Left cardiac atrium (tissue), 4 donors: ENCODE measurements at places on chromosomes 2 and 18.
A peak's percentile ranks its signal among the peaks of the same experiment; 100 is the strongest.

DNA sequence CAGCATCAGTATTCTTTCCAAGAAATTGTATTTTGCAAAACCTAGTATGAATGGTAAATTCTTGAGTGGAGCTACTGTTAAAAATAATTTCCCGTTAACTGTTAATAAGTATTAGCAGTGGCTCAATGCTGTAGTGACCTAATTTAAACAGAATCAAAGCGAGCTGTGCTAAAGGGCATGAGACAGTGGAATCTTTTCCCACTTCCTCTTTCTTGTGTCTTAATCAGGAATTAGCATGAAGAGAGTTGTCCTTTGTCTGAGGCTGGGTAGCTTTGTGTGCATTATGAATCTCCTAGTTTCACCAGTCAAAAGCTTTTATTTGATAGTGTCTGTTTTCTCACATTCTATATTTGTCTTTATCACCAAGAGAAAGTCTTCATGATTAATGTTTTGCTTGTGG lies 298.8 kb upstream of the GCFC2 start:
- DNase-seq = no peak

DNA sequence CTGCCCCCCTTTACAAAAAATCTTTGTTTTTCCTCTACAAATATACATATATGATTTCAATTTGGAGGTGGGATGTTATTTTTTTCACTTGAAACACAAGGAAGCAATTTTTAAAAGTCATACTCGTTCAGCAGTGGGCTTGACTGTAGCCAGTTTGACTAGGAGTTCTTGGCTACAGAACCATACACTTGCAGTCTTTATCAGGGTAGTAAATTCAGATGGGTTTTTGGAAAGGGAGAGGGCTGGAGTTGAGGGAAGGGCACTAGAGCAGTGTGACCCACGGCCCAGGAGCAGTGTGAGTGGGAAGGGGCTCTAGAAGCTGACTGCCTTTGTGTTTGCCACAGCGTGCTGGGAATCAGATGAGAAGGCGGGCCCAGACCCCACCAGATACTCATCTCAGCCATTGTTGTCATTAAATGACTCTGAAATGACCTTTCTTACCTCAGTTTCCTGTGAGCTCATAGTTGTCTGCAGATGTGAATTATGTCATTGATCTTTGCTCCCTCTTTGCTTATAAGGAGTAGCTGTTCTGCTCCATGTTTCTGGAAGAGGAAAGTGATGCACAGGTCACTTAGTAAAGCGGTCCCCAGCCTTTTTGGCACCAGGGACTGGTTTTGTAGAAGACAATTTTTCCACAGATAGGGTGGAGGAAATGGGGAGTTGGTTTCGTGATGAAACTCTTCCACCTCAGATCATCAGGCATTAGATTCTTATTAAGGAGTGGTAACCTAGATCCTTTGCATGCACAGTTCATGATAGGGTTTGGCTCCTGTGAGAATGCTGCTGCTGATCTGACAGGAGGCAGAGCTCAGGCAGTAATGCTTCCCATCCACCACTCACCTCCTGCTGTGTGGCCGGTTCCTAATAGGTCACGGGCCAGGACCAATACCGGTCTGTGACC lies 116.8 kb downstream of the SPTBN1 start:
- DNase-seq = no peak

DNA sequence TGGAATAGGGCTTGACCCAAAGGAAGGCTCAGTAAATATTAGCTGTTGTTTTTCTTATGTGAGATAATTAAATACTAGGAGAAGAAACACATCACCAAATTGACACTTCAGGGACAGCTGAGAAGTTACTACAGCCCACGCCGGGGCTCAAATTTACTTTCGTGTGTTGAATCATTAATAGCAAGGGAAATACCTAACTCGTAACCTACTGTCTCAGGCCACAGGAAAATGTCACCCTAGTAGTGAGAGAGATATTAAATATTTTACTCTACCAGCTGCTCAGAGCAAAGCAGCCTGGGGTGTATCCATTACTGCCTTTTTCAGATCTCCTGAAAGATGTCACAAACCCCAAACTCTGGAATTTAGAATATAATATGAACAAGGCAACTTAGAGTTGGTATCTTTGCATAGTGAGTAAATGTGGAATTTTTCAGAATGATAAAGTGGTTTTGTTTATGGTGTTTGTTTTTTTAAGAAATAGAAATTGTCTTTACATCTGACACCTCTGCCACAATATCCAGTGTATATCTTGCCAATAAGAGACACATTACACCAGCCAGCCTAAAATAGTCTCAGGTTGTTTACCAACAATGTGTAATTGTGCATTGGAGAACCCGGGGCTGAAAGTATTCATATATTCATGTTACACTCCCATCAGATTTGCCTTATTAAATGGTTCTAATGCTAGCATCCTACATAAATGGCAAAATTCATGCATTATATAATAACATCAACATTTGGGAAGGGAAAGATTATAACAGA lies 48.4 kb downstream of the ATP8B1 start:
- DNase-seq = no peak

DNA sequence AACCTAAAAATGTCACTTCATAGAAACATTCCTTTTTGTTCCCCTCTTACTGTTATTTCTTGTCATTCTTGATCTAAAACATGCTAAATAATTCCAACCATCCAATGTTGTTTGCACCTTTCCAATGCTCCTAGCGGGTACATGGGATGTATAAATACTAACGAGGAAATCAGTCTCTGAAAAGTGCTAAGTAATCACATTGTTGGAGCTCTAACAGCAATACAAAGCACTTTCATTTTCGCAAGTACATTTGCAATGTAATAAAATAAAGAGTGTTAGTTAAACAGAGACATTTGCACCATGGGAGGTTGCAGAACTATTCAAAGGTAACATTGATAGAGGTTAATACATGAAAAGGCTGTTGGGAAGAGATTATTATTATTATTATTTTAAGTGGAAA lies 286.2 kb upstream of the ACVR2A start:
- DNase-seq = no peak

- peak; percentile 59 for DNase-seq
These were observed 207.5 kb downstream of the SPP2 start for GRCh38 chr2:234257859-234258561.

DNA sequence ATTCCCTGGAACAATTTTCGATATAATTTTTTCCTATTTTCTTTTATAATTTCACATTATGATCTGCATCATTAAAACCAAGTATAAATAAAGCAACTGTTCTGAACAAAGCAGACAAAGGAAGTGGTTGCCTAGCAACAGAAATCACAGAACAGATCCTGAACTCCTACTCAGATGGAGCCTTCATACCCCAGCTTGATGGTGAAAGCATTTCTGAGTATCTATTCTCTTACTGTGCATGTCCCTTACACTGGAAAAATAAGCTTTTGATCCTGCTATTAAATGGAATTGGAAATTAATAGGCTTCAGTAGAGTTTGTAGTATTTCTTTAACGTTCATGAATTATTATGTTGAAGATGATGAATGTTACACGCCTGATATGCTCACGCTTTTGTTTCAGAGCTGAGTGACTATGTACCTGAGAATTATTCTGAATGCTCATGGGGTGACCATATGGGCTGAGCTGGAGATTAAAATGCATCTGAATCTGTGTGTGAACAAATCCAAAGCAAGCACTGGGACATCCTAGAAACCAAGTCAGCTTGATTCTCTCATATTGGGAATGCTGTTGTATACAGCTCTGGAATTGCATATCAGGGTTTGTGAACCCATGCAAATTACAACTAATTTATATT lies 254.0 kb downstream of the KCNJ3 start:
- DNase-seq = no peak

DNA sequence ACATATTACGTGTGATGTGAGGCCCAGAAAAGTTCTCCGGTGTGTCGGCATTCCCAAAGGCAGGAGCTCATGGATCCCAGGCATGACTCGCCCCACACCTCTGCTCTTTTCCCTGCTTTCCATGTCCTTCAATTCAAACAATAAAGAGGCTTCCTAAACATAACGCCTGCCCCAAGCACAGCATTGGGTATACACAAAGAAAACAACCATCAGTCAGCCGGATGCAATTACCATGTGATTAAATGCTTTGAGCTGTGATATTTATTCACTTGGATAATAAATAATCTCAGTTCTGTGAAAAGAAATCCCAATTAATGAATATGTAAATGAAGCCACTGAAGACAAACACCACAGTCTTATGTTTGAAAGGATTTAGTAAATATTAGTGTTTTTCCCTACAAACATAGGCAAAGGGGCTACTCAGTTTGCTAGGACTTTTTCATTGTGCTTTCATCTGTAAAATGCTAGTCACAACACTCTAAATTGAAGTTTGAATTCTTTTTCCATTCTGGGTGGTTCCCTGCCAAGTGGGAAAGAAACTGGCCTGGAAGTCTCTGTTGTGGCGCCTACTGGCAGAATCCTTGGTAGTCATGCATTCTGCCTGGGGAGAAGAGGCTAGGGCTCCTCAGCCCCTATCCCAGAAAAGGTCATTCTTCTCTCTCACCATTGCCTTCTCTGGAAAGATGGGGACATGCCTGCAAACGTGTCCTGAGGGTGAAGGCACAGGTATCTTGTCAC lies 144.7 kb downstream of the COL6A3 start:
- DNase-seq = no peak

DNA sequence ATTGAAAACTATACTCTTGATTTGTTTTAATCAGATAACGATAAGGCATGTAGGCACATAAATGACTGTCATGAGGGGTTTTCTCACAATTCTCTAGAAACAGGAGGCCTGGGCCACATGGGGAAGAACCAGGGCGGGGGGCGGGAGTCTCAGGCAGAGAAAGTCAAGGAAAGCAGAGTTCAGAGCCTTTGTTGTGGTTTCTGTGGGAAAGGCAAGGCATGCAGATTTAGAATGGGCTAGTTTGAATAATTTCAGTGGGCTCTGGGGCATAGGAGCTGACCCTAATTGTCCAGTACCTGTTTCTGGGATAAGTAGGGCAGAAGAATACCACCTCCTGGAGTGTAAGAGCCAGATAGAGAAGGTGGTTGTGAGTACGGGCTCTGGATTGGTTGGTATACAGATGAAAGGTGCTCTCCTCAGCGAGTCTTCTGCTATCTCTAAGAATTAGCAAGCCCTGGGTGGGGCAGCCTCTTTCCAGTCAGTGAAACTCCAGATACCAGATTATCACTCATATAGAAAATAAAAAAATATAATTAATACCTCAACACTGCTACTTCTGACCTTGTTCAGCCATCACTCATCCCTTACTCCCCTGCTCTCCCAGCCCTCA lies 41.5 kb upstream of the CYRIA start:
- no peak for DNase-seq

DNA sequence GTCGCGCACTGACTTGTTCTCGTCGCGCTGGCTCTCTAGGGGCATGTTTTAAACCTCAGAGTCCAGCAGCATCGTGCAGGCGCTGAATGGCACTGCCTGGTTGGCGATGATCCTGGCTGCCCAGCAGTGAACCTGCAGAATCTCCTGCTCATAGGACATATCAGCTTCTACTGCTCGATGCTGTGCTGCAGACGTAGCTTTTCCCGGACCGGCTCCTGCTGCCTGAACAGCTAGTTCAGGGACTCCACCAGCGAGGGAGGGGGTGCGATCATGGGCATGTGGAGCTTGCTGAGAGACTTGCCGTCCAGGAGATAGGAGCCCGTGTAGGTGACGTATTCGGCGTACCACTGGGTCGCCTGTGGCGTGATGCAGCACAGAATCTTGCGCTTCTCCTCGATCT lies 890.0 kb upstream of the LRRTM1 start:
- DNase-seq = peak; percentile 7

DNA sequence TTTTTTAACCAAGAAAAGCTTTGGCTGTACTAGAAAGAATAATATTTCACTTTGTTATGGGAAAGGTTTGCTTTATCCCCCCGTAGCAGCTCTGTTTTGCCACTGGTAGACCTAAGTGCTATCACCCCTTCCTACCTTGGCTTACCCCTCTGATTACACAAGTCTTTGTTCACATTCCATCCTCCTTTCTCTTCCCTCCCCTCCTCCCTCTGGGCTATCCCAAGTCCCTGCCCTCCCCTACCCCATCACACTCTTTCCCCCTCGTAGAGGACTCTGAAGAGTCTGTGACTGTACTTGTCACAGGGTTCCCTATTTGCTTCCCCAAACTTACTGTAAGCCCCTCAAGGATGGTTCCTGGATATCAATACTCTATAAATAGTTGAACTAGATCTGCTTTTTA lies 152.9 kb upstream of the NOSTRIN start:
- no peak for DNase-seq

DNA sequence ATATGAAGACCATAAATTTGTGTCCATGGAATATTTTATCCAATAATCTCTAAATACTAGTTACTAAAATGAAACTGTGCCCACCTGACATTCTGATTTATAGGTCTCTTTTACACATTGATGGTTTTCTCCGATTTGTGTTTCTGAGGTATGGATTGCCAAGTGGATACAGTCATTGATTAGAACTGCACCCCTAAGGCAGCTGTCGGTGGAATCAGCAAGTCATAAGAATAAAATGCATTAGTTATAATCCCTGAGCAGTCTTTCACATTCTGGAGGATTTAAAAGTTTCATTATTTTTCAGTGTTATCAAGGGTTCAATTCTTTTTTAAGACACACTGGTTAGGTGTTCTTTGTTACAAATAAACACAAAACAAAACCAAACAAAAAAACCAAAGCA lies 6.0 kb downstream of the CAVIN2 start:
- no peak for DNase-seq

- no peak for DNase-seq
These were observed 81.3 kb upstream of the PIK3C3 start for GRCh38 chr18:41873730-41874129.

DNA sequence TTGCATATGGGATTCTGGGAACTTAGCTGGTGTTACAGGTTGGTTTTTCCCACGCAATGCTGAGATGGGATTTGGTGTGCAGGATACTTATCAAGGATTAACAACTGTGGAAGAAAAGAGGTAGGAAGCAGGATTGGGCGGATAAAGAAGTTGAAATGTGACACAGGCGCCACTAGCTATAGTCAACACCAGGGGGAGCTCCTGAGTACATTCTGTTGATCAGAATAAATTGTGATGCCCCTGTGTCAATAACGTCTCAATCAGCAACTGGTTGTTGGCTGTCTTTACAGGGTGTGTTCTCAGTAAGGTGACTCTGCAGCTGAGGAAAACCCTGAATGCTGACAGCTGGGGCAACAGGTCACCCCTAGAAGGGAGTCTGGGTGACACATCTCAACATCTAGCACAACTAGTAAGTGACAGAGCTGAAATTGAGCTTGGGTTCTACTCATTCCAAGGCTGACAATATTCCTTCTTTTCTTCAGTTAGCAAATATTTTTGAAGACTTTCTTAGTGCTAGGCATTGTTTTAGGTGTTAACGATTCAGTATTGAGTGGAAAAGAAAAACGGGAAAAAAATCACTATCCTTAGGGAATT lies 143.0 kb downstream of the ARL6IP6 start:
- DNase-seq = no peak

GRCh38 chr18:26052505-26052904 lies 37.9 kb downstream of the SS18 start:
- DNase-seq = no peak

GRCh38 chr2:1556776-1557466 lies 143.7 kb downstream of the TPO start:
- peak; percentile 62 for DNase-seq

- DNase-seq = no peak
These were observed 36.2 kb downstream of the TLK1 start for GRCh38 chr2:171124541-171124940.
